Tibial nerve (tissue), 4 donors: ENCODE measurements at places on chromosomes 13 and 19.

DNA sequence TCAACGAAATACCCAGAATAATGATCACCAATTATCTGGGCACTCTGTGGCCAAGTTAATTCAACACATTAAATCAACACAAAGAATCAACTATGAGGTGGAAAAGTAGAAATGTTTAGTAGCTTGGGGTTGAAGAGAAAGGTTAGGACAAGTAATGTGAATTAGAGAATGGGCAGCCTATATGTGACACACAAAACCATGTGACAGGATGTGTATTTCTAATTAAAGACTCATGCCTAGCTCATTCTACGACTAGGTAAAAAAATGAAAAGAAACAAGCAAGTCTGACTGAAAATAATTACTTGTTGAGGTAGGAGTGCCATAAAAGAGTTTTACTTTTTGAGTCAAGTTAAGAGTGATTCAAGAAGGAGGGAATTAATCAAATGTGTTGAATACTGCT lies 2646.0 kb upstream of the PCDH20 start:
- no peak for DNase-seq

DNA sequence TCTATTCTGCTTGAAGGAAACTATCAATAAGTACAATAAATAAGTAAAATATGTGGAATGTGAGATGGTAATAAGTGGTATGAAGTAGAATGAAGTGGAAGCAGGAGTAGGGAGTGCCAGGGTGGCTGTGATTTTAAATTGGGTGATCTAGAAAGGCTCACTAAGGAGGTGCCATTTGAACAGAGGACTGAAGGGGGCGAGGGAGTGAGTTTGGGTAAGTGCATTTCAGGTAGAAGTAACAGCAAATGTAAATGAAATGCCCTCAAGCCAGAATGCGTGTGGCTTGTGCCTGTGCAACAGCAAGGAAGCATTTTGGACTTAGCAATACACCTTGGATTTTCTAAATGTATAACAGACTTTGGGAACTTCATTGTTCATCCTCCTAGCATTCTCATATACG lies 77.1 kb downstream of the CCNA1 start:
- DNase-seq = no peak

GRCh38 chr13:78024996-78025395 lies 106.4 kb upstream of the EDNRB start:
- DNase-seq = no peak

DNA sequence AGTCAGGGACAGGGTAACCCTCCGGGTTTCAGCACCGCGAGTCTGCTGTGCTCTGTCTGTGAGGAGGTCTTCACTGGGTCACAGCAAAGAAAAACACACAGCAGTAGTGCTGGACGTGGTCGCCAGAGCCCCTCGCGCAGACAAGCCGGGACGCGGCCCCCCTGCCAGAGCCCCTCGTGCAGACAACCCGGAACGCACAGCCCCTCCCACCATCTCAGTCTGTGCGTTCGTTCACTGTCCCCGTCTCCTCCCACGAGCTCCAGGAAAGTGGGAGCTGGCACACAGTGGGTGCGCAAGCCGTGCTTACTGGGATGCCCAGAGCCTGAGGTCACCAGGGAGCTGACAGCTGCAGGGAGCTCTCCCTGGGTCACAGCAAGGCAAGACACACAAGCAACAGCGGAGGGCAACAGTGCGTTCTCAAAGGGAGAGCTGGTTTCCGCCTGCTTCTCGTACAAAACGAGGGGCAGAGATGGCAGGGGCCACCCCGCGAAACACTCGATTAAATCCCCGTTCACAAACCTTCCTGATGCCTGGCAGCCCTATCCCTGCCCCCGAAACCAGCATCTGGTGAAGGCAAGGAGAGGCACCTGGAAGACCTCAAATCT lies 3.2 kb upstream of the PLPP2 start:
- DNase-seq = no peak

- DNase-seq = no peak
Measured at GRCh38 chr19:3358689-3359014, 7.7 kb upstream of the NFIC start.
